ENCODE measurements at places on chromosomes 7 and 10. TPM values are rescaled to one million over a fixed set of nuclear protein-coding genes. Genes with fewer than 3 reads are reported as not detected.

DNA sequence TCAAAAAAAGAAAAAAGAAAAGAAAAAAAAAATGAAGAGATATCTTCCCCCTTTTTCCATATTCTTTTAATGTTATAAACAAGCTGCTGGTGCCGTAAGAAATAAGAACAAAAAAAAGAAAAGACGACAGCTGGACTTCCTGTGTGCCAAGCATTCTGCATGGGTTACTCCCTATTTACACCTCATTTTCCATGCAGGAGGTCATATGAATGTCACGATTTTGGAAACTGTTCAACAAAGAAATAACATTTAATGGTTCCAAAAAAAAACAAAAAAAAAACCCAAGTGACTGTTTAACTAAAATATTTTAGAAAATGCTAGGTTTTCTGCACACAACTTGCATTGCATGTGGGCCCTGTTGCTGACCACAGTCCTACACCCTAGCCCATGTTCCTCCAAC, 159.3 kb downstream of the TNS3 start:
- DNase-seq, result no peak

- no peak for DNase-seq
Observed at GRCh38 chr10:63773962-63774361, 252.8 kb downstream of the REEP3 start.

Gene TAS2R39
- not detected for total RNA-seq

Gene SFXN4
- total RNA-seq, result 46.0 TPM

- DNase-seq, result no peak
Observed at GRCh38 chr7:131329176-131329570, 1.5 kb downstream of the MKLN1 start.

GRCh38 chr10:61751599-61751998, 88.9 kb downstream of the CABCOCO1 start:
- DNase-seq, result no peak

GRCh38 chr7:151056666-151057505, 811 bp downstream of the CDK5 start:
- peak; percentile 69 for DNase-seq

Gene LRIT1
- not detected for total RNA-seq

Gene CLEC5A
- not detected for total RNA-seq

Gene NEUROG3
- not detected for total RNA-seq

Gene LOXL4
- 0.04 TPM for total RNA-seq

DNA sequence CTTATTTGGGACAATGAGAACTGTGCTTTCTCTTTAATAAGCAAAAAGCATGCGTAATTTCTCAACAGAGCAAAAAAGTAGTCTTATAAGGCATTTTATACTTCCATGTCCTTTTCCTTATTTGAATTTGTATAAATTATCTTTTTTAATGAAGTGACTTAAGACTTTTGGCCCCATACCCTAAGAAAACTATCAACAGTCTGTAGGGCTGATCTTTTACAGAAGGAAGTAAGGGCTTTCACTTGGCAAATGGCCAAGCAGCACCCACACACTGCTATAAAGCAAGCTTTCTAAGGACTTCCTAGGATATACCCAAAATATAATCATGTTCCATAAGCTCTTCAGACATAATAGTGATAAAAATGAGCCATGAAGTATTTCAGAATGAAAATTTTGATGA, 3.4 kb downstream of the CRPPA start:
- no peak for DNase-seq

Gene SAMD9L
- 0.44 TPM for total RNA-seq

- no peak for DNase-seq
Observed at GRCh38 chr10:1116696-1117280, 60.6 kb downstream of the WDR37 start.

Gene C10orf143
- 0.33 TPM for total RNA-seq

DNA sequence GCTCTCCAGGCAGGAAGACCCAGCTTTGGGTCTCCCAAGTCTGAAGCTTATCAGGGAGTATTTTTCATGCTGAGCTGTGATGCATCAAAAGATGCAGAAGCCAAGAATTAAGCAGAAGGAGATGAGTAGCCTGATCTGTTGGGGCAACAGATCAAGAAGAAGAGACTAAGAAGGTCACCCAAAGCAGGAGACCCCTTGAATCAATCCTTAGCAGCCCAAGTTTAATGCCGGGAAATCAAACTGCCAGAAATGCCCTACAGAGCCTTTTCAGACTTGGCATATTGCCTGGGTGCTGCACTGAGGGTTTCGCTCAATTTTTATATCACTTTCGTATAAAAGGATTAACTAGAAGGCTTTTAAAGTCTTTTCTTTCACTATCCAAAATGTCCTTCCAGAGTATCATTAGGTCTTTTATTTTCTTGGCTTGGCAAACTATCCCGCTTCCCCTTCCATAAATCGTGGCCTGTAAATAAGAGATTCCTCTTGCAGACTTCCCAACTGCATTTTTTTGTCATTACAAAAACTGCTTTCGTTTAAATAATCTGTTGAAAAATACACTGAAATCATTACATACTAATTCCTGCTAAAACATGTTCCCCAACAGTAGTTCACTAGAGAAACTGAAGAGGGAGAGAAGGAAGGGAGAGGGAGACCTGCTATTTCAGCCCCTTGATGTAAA, 49.0 kb upstream of the STK17A start:
- no peak for DNase-seq

- no peak for DNase-seq
Observed at GRCh38 chr7:93245525-93246432, 13.6 kb downstream of the VPS50 start.

DNA sequence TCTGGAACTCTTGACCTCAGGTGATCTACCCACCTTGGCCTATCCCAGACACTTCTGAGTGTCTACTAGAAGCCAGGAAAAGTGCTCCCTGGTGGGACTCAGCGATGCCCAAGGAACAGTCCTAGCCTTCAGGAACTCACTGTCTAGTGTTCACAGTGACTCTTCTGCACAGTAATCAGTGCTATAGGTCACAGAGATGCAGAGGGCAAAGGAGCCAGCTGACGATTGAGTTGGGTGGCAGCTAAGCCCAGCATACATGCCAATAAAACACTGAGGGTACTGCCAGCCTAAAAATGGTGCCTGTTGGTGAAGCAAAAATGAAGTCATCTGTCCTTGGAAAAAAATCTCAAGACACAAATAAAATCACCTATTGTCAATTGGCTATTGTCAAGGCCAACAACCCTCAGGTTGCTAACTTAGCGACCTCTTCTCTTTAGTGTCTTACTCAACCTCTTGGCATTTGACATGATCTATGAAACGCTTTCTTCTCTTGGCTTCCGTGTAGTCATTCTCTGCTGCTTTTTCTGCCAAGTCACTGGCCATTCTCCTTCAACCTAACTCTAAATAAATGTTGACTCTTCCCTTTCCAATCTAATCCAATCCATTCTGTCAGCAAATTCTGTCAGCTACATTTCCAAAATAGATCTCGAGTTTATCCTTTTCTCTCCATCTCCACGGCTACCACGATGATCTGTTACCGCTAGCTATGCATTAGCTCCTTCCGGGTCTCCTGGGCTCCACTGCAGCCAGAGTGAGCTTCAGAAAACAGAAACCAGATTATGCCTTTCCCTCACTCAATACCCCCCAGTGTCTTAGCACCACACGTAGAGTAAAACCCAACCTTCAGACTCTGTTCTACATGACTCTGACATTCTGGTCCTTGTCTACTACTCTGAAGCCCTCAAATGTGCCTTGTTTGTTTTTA, 99.2 kb downstream of the ATXN7L1 start:
- no peak for DNase-seq

Gene EPHB6
- 19.1 TPM for total RNA-seq

GRCh38 chr7:150824379-150825177, 24.0 kb downstream of the TMEM176A start:
- DNase-seq, result peak; percentile 90

- peak; percentile 86 for DNase-seq
Observed at GRCh38 chr7:30740417-30741181, 11.3 kb upstream of the INMT start.

Gene XRCC2
- total RNA-seq, result 37.6 TPM

DNA sequence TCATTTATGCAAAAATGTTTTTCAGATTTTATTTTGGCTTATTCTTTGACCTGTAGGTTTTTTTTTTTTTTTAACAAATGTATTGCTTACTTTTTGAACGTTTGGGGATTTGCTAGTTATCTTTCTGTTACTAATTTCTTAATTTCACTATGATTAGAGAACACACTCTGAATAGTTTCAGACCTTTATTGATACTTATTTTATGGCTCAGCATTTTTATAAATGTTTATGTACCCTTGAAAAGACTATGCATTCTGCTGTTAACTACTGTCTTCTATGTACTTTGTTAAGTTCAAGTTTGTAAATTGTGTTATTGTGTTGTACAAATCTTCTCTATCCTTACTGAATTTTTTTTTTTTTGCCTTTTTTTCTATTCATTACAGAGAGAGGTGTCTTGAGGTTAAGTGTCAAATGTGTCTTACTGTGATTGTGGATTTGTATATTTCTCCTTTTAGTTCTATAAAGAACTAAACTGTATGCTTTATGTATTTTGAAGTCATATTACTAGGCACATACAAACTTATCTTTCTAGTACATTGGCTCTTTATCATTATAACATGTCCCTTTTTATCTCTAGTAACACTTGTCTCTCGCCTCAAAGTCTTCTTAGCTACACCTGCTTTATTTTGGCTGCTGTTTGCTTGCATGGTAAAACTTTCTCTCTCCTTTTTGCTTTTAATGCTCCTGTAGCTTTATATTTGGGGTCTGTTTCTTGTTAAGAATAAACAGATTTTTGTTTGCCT, 8.1 kb downstream of the MKLN1 start:
- no peak for DNase-seq

DNA sequence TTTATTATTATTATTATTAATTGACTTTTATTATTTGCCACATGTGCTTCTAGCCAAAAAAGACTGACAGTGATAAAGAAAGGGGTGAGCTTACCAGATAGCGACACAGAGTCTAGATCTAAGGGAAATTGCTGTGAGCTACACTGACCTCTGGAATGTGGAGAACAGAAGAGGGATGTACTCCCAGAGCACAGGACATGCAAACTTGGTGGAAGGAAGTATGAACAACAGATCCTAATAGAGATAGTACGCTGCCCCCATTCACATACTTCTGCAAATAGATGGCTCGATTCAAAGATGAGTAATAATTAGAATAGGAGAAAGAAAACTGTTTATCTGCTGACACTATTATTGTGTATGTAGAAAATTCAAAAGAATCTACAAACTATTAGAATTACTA, 109.3 kb upstream of the HPS1 start:
- DNase-seq, result no peak
